ENCODE measurements at places on chromosomes 7 and 10.

GRCh38 chr7:151951672-151952338 is 4.4 kb upstream of the GALNTL5 start:
- DNase-seq: no peak

- DNase-seq: no peak
Observed at GRCh38 chr7:41732436-41732785, 29.5 kb upstream of the INHBA start.

- DNase-seq: no peak
Observed at GRCh38 chr7:148395990-148396716, 194.4 kb upstream of the C7orf33 start.

DNA sequence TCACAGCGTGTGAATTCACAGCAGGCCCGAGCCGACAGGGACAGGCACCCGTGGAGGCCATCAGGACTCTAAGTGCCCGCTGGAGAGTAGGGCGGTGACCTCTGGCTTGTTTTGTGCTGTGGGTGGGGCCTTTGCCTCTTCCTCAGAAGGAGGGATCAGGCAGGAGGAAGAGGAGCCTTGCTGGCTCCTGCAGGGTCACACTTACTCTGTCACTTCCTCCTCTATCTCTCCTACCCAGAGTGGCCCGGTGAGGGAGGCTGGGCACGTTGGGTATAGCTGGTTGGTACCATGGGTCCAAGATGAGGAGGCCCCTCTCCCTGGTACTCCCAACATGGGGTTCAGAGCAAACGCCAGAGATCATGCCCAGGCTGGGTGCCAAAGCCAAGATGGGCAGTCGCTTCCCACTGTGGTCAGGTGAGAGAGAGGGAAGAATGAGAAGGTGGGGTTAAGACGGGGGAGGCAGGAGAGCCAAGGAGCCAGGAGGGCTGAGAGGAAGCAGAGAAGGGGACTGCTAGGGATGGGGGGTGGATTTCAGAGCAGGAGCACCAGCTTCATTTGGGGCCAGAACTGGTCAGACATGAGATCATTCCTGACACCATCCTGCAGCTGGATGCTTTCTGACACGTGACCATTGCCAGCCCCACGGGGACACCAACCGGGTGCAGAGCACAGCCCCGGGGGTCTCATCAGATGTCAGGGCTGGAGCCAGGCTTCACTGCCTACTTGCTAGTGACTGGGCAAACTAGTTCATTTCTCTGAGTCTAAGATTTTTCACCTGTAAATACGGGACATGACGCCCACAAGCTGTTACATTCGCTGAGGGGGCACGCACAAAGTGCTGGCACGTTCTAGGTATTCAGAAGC is 54.8 kb upstream of the CACUL1 start:
- no peak for DNase-seq

GRCh38 chr7:11369696-11370095 is 396.0 kb downstream of the PHF14 start:
- no peak for DNase-seq

DNA sequence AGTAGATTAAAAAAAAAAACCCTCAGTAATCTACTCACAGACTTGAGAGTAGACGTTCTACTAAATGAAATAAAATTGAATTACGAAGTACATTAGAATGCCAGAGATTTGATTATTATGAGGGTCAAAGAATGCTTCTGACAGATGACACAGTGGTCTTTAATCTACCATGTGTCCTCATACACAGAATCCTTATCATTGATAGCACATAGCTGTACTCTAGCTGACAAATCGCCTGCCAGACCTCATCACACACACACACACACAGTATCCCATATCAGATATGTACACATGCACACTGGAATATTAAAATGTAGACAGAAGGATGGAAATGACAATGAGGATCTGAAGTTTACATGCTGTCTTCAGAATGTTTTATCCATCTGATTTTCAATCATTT is 104.6 kb downstream of the SORCS1 start:
- DNase-seq: no peak

DNA sequence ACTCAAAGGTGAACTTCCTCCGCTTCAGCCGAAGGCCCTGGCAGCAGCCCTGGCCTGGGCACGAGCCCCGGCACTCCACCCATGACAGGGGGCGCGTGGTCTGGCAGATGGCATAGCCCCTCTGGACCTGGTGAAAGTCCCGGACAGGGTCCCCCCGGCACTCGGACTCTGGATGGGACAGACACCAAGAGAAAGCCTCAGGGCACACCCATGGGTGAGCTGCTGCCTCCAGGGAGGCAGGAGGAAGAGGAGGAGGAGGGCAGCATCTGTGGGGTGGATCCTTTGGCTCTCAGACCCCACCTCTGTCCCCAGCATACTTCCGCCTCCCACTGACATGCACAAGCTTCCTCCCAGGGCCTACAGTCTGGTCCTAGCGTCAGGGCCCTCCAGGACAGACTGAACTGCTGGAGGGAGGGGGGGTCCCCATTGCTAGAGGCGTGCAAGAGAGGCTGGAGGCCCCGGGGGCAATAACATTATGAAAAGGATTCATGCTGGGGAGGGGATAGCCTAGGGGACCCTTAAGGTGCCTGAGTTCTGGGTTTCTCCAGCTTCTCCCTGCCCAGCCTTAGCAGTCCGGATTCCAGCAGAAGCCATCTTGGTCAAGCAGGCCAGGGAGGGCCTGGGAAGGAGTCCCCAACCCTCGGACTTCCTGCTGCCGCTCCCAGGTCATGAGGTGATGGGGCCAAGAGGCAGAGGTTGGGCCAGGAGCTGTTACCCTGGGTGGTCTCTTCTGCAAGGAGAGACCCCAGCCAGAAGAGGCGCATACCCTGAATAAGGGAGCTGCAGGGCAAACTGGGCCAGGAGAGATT is 169.3 kb downstream of the LCOR start:
- no peak for DNase-seq

- DNase-seq: no peak
Observed at GRCh38 chr7:108589874-108590273, 20.2 kb downstream of the DNAJB9 start.

- no peak for DNase-seq
Observed at GRCh38 chr7:17086403-17086802, 204.6 kb upstream of the AGR3 start.

DNA sequence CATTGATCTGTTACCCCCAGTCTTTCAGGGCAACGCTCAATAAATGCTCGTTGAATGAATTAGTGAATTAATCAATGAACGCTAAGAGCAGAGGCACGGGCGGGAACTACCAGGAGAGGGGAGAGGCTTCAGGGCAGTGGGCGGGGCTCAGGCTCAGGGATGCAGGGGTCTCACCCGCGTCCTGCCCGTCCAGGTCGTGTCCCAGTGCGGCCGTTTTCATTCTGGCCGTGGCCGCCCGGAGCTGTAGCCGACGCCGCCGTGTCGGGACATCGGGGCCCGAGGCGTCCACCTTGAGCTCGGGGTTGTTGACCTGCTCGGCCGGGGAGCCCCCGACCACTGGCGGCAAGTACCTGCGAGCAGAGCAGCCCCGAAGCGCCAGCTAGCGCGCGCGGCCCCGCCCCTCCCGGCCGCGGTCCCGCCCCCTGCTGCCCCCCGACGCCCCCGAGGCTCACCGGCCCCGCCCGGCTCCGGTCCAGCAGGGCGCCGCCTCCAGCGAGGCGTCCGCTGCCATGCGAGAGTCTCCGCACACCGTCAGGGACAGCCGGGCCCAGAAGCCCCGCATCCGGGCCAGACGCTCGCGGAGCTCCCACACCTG is 2.8 kb upstream of the GAL3ST4 start:
- no peak for DNase-seq

DNA sequence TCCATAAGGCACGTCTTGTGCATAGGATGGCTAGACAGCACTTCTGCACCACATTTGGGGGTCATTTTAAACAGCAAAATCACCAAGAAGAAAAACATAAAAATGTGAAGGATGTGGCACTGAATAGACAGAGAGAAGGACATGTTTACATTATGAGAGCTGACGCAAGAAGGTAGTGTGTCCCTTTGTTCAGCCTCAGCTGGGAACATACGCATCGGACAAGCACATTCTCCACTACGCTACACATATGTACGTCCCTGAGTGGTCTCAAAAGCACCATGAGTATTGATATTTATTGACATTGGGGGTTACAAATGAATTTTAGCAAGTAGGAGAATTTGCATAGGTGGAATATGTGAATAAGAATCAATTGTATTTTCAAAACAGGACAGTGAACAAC is 20.2 kb downstream of the DDC start:
- DNase-seq: no peak
